ENCODE measurements at places on chromosomes 11 and 22.

DNA sequence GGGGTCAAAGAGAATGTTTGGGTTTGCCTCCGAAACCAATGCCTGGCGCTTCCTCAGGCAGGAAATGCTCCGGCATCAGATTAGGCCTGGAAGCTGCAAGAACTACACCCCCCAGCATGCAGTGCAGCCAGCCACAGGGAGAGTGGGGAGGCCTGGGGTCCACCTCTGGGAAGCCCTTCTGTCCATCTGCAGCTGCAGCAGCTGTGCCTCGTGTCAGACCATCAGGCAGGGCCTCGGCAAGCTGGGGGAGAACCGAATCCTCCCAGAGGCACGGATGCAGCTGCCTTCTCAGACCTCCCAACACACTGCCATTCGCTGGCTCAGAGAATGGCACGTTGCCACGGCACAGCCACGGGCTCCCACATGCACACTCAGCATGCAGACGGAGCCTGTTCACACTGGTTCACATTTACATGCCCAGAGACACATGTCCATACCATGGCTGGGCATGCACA, 57.4 kb downstream of the NECTIN1 start:
- DNase-seq: no peak

- no peak for DNase-seq
Measured at GRCh38 chr11:59610289-59610688, 5.3 kb downstream of the OSBP start.

DNA sequence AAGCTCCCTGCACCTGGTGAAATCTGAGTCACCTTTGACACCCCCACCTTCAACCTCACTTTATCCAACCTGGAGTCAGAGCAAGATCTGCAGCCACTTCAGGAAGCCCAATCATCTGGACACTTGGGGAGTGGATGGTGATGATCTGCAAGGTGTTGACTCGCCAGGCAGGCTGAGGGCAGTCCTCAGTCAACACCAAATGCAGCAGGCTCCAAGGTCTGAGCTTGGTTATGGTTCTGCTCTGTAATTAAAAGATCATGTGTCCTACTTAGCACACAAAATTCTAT, 446.9 kb downstream of the BRD1 start:
- DNase-seq: no peak

- DNase-seq: no peak
Measured at GRCh38 chr11:5505363-5506048, 4.3 kb downstream of the UBQLN3 start.

- DNase-seq: no peak
Measured at GRCh38 chr11:77416357-77416756, 57.5 kb downstream of the PAK1 start.

DNA sequence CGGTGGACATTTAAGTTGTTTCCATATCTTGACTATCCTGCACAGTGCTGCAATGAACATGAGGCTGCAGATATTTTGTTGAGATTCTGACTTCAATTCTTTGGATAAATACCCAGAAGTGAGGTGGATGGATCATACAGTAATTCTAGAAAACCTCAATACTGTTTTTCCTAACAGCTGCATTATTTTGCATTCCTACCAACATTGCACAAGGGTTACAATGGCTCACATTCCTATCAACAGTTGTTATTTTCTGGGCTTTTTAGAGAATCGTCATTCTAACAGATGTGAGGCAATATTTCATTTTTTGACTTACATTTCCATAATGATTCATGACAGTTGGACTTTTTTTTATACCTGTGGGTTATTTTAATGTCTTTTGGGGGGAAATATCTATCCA, 716.9 kb upstream of the ANO3 start:
- DNase-seq: no peak

- DNase-seq: no peak
Measured at GRCh38 chr11:7759010-7759409, 37.7 kb downstream of the OR5P2 start.

DNA sequence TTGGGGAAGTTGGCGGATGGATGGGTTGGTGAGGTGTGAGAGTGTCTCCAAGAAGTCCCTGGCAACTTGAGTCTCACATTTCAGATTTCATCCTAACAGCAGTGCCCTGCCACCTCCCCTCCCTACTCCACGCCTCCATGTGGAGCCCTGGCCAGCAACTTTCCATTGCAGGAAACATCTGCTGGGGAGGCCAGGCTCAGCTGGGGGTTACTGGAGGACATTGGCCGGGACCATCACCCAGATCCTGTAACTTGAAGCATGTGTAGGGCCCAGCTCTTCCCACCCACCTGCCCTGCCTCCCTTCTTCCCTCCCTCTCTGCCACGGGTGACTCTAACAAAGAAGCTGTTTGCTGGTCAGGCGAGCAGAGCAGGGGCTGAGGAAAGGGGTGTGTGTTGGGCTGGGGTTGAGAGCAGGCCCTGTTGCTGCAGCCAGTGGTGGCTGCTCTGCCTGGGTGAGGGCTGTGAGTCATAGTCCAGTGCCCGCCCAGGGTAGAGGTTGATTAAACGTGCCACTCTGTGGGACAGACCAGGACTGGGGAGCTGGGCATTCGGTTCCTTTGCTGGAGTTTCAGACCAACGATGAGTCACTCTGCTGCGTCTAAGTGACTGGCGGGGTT, 64.0 kb downstream of the SCN3B start:
- no peak for DNase-seq

- no peak for DNase-seq
Measured at GRCh38 chr11:8329847-8330361, 66.2 kb upstream of the LMO1 start.

- no peak for DNase-seq
Measured at GRCh38 chr11:68317147-68317785, 4.9 kb downstream of the LRP5 start.

- DNase-seq: no peak
Measured at GRCh38 chr11:114400915-114401223, 403 bp downstream of the RBM7 start.

GRCh38 chr11:61126256-61126655, 24.0 kb downstream of the CD5 start:
- DNase-seq: no peak

GRCh38 chr11:61700212-61700611, 20.0 kb downstream of the DAGLA start:
- DNase-seq: no peak

GRCh38 chr22:36796552-36797175, 20.2 kb downstream of the PVALB start:
- DNase-seq: no peak

- DNase-seq: no peak
Measured at GRCh38 chr11:7690648-7691047, 15.6 kb downstream of the OVCH2 start.

DNA sequence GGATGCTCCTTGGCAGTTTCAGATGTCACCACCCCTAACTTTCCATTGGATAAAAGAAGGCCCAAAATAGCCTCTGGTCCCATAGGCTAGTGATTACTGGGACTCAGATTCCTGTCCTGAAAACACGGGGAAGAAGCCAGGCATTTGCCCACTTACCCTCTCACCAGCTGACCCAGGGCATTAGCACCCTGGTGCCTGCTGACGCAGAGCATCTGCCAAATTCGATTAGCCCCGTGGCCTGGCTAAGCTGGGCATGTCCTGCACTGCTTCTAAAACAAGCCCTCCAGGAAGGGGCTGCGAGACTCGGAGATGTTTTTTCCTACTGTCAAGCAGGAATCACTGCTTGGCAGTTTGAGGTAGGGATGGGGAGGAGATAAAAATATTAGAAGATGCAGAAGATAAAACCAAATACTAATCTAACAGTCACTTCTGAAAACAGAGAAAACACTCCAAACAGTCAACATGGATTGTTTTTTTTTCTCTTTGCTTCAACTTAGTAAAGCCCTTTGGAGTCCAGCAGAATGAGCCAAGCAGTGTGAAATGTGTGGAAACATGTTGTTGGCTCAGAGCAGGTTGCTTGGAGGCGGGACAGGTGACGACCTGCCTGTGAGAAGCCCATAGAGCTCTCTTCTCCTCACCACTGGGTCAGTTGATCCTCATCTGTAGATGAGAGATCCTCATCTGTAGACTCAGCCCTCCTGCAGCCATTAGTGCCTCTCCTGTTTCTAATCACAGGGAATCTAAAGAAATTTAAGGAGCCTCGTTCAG, 54.0 kb downstream of the BDNF start:
- no peak for DNase-seq

DNA sequence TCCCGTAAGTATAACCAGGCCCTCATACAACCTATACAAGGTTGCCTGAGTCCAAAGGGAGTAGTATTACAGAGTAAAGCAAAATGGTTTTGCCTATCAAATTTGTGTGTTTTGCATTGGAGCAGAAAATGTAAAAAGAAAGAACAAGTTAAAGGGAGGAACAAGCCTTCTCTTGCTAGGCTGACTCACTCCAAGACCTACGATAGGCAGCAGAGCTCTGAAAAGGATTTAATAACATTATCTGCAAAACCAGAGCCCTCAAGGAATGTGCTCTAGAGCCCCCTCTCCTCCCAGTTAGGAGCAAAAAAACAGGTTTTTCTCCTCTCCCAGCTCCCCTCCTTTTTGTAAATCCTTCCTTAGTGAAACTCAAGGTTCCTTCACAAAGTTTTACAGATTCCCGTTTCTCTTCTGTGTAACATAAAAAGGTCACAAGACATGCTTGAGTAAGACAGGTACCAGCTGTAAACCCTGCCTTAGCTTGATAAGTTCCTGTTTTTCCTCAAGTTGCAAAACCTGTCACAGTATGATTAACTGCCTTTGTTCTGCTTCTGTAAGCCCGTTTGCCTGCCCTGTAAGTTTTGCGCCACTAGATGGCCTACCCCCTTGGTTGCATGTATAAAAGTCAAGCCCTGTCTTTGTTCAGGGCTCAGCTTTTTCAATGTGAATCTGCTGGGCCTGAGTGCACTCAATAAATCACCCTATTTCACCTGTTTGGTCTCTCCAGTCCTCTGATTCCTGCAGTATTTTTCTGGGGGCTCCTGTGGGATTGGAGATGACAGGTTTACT, 498.2 kb downstream of the KCNA4 start:
- no peak for DNase-seq

GRCh38 chr11:16372355-16372754, 16.0 kb upstream of the SOX6 start:
- DNase-seq: no peak

- DNase-seq: no peak
Measured at GRCh38 chr11:134243913-134244312, 9.2 kb downstream of the THYN1 start.

DNA sequence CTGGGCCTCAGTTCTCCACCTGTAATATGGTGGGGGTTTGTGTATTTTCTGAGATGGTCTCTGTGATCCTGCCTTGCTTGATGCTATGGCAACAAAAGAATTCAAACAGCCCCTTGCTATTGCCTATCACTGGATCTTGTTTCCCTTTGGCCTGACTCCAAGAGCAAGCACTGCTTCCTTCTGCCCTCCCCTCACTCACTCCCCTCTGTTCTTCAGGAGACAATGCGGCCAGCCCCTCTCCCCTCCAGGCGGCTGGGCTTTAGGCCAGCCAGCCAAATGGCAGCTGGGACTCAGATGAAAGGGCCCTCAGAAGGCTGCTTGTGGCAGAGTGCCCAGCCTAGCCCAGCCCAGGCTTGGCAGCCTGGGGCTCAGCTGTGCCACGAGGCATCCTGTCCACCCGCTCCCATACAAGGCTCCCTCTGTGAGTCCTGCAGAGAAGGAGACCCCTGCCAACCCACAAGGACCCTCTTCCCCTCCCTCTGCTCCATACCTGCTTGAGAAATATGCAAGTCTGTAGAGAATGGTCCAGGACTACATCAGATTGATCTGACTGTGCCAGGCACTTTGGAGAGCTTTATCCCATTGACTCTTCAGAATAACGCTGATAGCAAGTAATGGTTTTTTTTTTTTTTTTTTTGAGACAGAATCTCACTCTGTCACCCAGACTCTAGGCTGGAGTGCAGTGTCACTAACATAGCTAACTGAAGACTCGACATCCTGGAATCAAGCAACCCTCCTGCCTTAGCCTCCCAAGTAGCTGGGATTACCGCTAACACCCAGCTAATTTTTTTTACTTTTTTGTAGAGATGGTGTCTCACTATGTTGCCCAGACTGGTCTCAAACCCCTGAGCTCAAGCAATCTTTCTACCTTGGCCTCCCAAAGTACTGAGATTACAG, 7.6 kb upstream of the KCTD14 start:
- DNase-seq: no peak

DNA sequence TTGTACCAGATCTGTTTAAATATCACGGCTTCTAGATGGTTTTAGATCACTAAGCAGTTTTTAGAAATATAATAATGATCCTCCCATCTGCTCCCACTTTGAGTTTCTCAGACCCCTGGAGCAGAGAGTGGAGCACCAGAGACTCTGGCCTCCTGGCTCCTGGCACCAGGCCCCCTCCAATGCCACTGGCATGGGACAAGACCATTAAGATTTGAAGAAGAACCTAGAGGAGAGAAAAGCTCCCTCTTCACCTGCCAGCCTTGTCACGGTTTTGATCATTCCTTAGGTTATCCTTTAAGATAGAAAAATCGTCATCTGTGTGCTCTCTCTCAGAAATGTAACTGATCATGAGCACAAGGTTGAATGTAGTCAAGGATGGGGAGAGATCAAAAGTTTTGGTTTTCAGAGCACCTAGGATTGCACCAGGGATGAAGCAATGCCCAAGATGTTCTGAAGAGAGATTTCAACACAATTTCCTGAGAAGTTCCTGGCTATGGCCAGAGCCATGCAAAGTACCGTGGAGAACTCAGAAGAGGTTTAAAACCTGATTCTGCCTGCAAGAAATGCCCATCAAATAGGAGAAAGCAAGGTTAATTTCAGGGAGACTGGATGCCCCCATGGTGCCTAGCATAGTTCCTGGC, 22.2 kb downstream of the IL10RA start:
- DNase-seq: no peak

DNA sequence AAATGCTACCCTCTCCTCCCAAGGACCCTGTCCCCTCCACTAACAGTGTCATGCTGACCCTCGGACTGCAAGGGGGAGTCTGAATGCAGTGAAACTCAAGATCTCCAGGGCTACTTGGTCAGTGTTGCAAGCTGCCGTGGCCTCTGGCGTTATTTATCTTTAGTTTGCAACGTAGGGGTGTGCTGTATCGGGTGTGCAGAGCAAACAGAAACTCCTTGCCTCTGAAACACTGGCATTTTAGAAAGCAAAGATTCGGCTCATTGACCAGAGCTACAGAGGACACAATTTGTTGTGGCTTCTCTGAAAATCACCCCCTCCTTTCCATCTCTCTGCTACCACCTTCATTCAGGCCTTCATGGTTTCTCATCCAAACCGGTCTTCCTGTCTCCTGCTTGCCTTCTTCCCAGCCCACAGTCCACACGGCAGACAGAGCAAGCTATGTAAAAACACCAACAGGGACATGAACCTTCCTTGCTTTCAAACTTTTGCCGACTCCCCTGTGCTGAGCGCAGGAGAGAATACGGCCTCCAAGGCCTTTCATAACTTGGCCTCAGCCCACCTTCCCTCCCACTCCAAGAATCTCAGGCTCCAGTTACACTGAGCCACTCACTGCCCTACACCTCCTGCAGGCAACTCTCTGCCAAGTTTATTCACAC, 14.9 kb downstream of the FZD4 start:
- no peak for DNase-seq

GRCh38 chr22:31956360-31956759, 12.0 kb downstream of the YWHAH start:
- DNase-seq: no peak
